Renal cortical epithelial cell (primary cell): ENCODE measurements at places on chromosomes 13 and 19. TPM values are rescaled to one million over a fixed set of nuclear protein-coding genes. Genes with fewer than 3 reads are reported as not detected.

FGF22 gene
- 0.10 TPM in 1 of 2 replicates, not detected in the other for total RNA-seq

NOVA2 gene
- total RNA-seq = under 0.01 TPM in 1 of 2 replicates, not detected in the other

TICAM1 gene
- total RNA-seq = 9.0 and 9.6 TPM in 2 replicates

OR7C1 gene
- not detected in 2 replicates for total RNA-seq

DNA sequence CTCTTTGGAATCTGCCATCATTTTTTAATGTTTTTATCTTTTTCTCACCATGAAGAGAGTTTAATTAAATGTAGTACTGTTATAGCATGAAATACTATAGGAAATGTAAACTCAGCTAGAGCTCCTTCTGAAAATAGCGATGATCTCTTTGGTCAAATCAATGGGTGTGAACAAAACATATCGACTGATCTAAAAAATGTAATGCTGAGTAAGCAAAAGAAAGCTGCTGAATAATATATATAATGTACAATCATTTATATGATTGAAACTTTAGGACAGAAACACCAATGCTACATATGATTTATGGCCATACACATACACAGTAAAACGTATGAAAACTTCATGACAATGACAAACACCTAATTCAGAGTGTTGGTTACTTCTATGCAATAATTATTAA, 150.8 kb upstream of the TUBA3C start:
- no peak for DNase-seq

GRCh38 chr13:97212601-97213040, 9.5 kb upstream of the MBNL2 start:
- peak; percentile 23 for DNase-seq

- no peak for DNase-seq
Measured at GRCh38 chr13:23086968-23087623, 93.7 kb upstream of the SGCG start.

DNA sequence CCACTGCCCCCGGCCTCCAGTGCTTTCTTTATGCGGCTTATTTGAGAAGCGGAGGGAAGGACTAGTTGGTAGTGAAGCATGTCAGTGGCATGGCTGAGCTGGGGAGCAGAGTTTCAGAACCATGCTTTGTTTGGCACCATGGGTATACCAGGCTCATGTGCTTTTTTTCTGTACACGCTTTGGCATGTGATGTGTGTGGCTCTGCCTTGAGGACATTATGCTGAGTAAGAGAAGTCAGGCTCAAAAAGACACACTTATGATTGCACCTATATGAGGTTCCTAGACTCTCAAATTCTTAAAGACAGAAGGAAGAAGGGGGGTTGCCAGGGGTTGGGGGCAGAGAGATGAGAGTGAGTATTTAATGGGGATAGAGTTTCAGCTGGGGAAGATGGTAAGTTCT, 21.3 kb downstream of the GATAD2A start:
- no peak for DNase-seq
